ENCODE measurements at places on chromosomes 2 and 18. TPM values are rescaled to one million over a fixed set of nuclear protein-coding genes. Genes with fewer than 3 reads are reported as not detected.

The CTAGE1 gene
- not detected for total RNA-seq

GRCh38 chr2:117760916-117761315 is 53.6 kb upstream of the DDX18 start:
- no peak overlapping the region for H3K27ac ChIP-seq
- DNase-seq: no peak
- H3K4me1 ChIP-seq: no peaks in the 10 kb centered on the region
- no peaks in the 10 kb centered on the region for H3K27me3 ChIP-seq
- H3K4me3 ChIP-seq: no peak overlapping the region

The C2orf80 gene
- total RNA-seq: not detected

The REG1B gene
- total RNA-seq: not detected

GRCh38 chr2:133675-134593 is 87.6 kb upstream of the FAM110C start:
- no peaks in the 10 kb centered on the region for H3K4me1 ChIP-seq
- H3K27ac ChIP-seq: no peak overlapping the region
- no peak overlapping the region for H3K4me3 ChIP-seq
- no peaks in the 10 kb centered on the region for H3K36me3 ChIP-seq
- no peak for DNase-seq
- no peaks in the 10 kb centered on the region for H3K27me3 ChIP-seq

DNA sequence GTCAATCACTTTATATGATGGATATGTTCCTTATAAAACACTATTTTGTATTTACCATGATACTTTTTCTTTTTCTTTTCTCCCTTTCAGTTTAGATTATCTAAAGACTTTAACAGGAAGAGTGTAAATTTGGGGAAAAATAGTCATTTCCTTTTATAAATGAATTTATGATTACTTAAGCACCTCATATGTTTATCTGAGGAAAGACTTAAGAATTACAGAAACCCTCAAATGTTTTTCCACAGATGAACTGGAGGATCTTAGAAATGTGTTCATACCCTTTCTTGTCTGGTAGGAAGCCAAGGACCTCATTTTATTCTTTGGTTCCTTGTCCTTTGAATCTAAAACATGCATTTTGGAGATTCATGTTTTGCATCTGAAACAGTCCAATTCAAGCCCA is 36.7 kb downstream of the MAPRE2 start:
- no peaks in the 10 kb centered on the region for H3K36me3 ChIP-seq
- no peak for DNase-seq
- no peaks in the 10 kb centered on the region for H3K27me3 ChIP-seq
- H3K27ac ChIP-seq: no peak overlapping the region
- no peaks in the 10 kb centered on the region for H3K4me1 ChIP-seq

The MAP4K4 gene
- total RNA-seq: 263 TPM

DNA sequence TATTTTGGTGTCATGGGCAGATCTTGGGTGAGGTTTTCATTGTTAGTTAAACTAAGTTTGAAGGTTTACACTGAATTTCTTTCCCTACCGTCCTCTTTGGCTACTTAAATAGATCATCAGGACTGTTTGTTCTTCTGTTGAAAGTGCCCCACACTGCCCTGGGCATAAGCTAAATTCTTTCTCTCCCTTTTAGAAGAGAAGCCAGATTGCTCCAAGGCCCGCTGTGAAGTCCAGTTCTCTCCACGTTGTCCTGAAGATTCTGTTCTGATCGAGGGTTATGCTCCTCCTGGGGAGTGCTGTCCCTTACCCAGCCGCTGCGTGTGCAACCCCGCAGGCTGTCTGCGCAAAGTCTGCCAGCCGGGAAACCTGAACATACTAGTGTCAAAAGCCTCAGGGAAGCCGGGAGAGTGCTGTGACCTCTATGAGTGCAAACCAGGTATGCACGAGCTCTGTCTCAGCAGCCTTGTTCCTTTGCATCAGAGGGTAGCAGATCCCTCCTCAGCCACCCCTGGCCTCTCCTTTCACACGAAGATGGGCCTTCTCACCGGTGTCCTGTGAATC is 85.6 kb downstream of the CRIM1 start:
- H3K27me3 ChIP-seq: no peaks in the 10 kb centered on the region
- H3K27ac ChIP-seq: peak overlapping the region; percentile 23
- H3K4me3 ChIP-seq: no peak overlapping the region
- DNase-seq: no peak

- no peak overlapping the region for H3K4me3 ChIP-seq
- H3K4me1 ChIP-seq: no peaks in the 10 kb centered on the region
- H3K36me3 ChIP-seq: no peaks in the 10 kb centered on the region
- H3K27me3 ChIP-seq: no peaks in the 10 kb centered on the region
- no peak for DNase-seq
Measured at GRCh38 chr2:98846041-98846440, 90.0 kb downstream of the CRACDL start.
